ENCODE measurements at places on chromosomes 7 and 10. TPM values are rescaled to one million over a fixed set of nuclear protein-coding genes. Genes with fewer than 3 reads are reported as not detected.

- peaks cover 16% of the 10 kb centered on the region for H3K4me1 ChIP-seq
- peak overlapping the region; percentile 94 for H3K4me3 ChIP-seq
- peak overlapping the region; percentile 83 for H3K27ac ChIP-seq
Measured at GRCh38 chr7:102463841-102464576, 654 bp downstream of the ALKBH4 start.

DNA sequence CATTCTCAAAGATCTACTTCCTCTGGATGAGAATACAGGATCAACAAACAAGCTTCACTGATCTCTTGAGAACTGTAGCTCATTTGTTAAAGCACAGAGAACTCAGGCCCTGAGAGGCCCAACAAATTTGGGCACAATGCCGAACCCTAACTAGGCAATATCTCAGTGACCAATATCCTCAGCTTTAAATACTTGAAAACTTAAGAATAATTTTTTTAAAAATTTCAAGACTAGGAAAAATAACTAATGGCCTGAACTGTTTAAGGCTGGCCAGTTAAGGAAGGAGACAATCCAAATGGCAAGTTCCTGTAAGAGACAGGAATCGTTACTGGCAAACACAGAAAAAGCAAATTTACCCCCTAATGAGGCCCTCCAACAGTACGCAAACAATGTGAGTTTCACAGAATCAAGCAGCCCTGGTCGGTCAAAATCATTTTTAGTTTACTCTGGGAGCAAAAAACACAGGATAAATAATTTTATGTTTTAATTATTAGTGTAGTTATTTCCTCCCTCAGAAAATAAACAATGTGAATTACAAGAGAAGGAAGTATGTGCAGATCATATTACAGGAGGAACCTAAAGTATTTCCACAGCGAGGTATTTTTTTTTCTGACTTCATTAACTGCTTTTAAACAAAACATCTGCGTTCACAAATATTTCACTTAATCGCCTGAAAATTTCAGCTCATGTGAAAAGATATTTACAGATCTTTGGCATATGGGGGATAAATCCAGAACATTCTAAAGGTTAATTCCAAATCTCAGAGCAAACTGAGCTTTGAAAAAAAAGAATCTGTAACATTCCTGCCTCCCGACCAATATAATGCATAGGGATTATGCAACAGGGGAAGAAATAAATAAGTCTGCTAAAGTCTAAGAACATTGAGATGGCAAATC lies 39.5 kb downstream of the NT5C2 start:
- H3K27me3 ChIP-seq: no peaks in the 10 kb centered on the region
- no peak overlapping the region for H3K27ac ChIP-seq
- no peak overlapping the region for H3K4me3 ChIP-seq
- peaks cover 5% of the 10 kb centered on the region for H3K4me1 ChIP-seq
- peaks cover 17% of the 10 kb centered on the region for H3K36me3 ChIP-seq

ASAH2 gene
- 5.2 TPM for total RNA-seq

CNOT4 gene
- total RNA-seq: 25.8 TPM

Data from activated naive CD8-positive, alpha-beta T cell treated with anti-CD3 and anti-CD28 coated beads, Interleukin-2, amount 10 ng/mL, durations not matched to agents 7 days and 5 days (primary cell).